ENCODE measurements at places on chromosomes 12 and 14. TPM values are rescaled to one million over a fixed set of nuclear protein-coding genes. Genes with fewer than 3 reads are reported as not detected.

Gene RIMBP2
- polyA plus RNA-seq: 26.5 TPM

Gene C1QL4
- 1.6 TPM for polyA plus RNA-seq

Gene LRFN5
- 13.0 TPM for polyA plus RNA-seq

Gene KRT82
- not detected for polyA plus RNA-seq

Gene C12orf60
- 4.4 TPM for polyA plus RNA-seq

Gene DIO2
- polyA plus RNA-seq: 1.5 TPM

Gene MUCL1
- not detected for polyA plus RNA-seq

Gene GLS2
- polyA plus RNA-seq: 1.2 TPM

Gene VRTN
- polyA plus RNA-seq: not detected

Gene INHBE
- 0.66 TPM for polyA plus RNA-seq

Gene MIP
- polyA plus RNA-seq: 0.38 TPM

Gene CLMN
- 22.0 TPM for polyA plus RNA-seq

Gene LGR5
- polyA plus RNA-seq: 16.6 TPM

Gene SMIM41
- 0.34 TPM for polyA plus RNA-seq

Gene ANG
- polyA plus RNA-seq: 6.7 TPM

Gene ZNF219
- polyA plus RNA-seq: 39.4 TPM

Gene CLEC6A
- 0.11 TPM for polyA plus RNA-seq

Gene DBX2
- not detected for polyA plus RNA-seq

Gene TMCC3
- 41.5 TPM for polyA plus RNA-seq

Gene GPR68
- polyA plus RNA-seq: 1.9 TPM

Gene NFATC4
- polyA plus RNA-seq: 74.1 TPM

GRCh38 chr14:96086032-96086431 lies 46.9 kb downstream of the C14orf132 start:
- no peak for DNase-seq

DNA sequence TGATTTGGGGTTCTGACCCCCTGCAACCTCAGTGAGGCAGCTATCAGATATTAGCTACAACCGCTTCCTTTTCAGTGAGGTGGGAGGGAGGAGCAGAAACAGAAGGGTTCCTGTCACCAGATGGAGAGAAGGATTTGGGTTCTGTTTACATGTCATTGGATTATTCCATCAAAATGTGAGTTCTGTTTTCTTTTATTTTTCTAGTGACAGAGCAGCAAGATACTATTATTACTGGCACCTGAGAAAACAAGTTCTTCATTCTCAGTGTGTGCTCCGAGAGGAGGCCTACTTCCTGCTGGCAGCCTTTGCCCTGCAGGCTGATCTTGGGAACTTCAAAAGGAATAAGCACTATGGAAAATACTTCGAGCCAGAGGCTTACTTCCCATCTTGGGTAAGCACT lies 52.8 kb downstream of the FRMD6 start:
- no peak for DNase-seq

DNA sequence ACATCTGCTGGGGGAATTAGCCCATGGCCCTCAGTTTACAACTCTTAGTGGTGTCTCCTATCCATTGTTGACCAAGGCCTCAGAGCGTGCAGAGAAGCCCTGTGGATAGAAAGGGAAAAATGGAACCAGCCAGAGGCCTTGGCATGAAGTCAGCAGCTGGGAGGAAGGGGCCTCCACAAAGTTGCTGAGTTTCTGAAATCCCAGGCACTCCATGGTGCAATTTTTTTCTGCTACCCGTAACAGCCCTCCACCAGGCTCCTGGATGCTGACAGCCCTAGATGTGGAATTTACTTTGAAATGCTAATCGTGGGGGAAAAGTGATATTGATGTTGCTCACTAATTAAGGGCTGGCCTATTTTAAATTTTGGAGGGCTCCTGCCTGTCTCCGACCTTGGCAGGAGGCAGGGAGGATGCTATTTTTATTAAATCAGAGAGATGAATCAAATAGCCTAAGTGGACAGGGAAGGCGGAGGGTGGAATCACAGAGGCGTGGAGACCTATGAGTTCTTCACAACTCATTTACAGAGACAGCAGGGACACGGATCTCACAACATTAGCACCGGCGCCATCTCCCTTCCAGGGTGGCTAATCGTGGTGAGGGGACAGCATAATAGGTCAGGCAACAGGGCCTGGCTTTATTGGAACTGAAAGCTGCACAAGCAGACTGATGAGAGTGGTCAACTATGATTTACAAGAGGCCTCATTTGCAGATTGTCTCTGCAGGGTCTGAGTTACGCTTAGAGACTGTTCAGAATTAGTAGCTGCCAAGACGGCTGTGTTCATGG lies 99.8 kb upstream of the WSCD2 start:
- DNase-seq: peak; percentile 15

DNA sequence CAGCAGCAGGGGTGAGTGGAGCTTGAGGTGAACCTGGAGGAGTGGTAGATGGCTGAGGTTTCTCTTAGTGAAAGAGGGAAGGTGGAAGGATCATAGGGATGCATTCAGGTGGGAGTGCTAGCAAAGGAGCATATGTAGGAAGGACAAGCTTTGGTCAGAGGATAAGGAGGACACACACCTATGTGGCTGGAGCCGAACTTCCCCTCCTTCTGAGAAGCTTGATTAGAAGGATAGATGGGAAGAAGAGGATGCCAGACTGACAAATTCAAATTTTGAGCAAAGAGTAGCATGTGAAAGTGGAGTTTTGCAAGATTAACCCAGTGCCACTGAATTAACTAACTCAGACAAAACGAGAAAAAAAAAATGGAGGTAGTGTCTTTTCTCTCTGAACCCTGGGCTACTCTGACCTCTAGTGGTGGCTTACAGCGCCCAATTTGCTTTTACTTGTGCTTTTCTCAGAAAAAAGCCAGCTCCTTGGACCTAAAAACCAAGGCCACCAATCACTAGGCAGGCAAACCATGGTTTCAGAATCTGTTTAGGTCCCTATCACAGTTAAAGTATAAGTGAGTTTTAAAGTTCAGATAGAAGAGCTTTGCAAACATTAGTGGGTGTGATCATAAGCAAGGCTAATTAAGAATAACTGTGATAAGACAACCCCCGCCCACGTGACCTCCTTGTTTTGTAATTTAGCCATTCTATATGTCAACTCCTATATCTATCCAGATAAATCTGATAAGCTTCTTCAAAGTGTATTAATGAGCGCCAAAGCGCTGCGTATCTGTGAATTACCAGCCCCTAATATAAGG lies 15.5 kb downstream of the EMP1 start:
- DNase-seq: peak; percentile 74

DNA sequence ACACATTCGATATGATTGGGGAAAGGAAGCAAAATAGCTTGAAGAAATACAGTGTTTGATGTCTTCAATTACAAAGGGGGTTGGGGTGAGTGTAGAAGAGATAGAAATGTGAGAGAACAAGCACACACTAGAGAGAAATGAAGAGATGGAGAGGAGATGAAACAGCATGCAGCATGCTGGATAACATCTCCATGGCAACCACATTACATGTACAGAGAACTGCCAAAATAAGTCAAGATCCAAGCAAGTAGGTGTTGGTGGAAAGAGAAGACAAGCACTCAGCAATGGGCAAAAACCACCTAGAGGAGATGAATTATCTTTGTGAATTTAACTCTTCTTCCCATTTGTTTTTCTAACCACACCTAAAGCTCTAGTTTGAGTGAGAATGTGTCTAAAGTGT lies 289.8 kb downstream of the GRIN2B start:
- DNase-seq: no peak

DNA sequence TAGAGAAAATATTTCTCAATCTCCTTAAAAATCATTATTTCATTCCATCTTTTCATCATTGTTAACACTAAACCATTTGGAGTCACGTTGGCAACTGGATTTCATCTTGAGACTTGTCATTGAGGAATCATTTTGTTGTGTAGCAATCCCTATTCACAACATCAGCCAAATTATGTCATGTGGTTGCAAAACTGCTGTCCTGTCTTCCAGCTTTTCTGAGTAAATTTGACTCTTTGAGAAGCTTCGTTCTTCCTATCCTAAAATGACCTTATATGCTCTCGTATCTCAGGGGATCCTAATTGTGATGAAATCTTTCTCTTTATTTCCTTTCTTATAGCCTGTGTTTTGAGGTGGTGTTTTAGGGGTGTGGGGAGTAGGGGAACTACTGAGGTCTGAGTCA lies 30.6 kb upstream of the KICS2 start:
- DNase-seq: no peak

- DNase-seq: peak; percentile 100
Measured at GRCh38 chr12:103930034-103930786, at the start of gene HSP90B1. TSS of gene HSP90B1 (plus strand) at chr12:103930410. CDS start at chr12:103930516, 106 bp downstream.

DNA sequence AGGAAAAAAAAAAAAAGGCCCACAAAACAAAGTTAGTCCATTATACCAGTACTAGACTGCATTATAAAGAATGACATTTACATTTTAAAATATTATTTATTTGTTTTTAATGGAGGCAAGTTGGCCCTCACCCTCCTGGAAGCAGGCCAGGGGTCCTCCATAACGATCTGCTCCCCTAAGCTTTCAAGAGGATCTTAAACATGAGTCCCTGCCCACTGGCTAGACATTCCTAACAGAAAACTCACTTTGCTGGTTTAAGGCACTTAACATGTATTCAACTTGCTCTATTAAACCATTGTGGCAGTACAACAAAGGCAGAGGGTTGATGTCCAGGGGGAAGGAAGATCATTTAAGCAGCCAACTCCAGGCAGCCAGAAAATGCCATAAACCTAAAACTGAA lies 111.4 kb downstream of the STXBP6 start:
- no peak for DNase-seq

DNA sequence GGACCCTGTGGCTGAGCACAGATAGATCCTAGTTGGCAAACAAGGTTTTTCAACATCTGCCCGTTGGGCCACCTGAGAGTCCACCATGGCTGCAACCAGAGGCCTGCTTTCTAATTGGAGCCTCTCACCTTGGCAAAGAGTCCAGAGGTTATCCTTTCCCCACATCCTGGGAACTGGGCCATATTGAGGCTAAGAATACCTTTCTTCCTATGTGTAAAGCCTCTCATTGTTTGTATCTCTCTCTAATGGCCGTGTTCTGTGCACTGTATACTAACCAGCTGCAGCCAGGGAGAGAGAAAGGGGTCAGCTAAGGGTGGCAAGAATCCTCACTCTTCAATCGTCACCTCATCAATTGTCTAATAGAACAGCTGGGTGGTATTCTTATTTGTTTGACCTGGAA lies 79.1 kb upstream of the ST8SIA1 start:
- DNase-seq: no peak

- peak; percentile 33 for DNase-seq
Measured at GRCh38 chr12:105026411-105026810, 40.3 kb downstream of the NOPCHAP1 start.

DNA sequence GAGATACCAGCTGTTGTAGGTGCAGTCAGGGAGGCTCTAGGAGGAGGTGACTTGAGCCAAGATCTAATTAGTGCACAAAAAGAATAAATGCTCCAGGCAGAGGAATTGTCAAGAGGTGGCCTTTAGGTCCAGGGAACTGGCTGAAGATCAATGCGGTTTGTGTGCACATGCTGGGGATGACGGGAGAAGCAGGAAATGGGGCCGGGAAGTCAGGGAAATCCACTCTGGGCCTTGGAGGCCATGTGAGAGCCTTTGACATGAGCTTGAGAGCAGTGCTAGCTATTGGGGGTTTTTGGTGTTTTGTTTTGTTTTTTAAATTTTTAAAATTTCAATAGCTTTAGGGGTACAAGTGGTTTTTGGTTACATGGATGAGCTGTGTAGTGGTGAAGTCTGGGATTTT lies 67.4 kb downstream of the MVK start:
- no peak for DNase-seq

DNA sequence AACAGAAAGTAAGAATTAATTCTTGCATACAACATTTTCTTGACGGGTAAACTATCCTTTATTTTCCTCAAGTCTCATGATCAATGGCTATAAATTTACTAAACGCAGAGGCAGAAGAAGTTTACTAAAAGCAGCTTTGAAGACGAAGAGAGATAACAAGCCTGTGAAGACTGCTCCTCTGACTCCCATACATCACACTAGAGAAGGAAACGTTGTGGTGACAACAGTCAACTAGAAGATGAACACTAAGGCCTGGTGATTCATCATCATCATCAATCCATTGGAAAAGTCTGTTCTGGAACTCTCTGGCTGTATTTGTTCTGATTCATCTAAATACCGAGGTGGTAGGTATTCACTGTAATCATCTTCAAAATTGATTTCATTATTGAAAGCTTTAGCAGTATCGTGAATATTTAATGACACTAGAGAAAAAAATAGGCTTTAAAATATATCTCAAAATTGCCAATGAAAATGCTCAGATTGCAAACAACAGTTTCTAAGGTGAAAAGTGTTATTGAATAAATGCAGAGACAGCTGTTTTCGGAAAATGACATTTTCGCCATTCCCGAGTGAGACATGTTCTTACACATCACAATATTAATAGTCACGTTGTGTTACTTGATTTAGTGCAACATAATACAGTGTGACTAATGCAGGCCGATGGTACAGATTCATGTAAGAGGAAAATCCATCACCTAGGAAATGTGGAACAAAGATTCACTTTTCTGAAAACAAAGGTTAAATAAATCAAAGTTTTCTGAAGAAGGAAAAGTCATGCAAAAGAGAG lies 260.5 kb downstream of the C12orf50 start:
- no peak for DNase-seq

DNA sequence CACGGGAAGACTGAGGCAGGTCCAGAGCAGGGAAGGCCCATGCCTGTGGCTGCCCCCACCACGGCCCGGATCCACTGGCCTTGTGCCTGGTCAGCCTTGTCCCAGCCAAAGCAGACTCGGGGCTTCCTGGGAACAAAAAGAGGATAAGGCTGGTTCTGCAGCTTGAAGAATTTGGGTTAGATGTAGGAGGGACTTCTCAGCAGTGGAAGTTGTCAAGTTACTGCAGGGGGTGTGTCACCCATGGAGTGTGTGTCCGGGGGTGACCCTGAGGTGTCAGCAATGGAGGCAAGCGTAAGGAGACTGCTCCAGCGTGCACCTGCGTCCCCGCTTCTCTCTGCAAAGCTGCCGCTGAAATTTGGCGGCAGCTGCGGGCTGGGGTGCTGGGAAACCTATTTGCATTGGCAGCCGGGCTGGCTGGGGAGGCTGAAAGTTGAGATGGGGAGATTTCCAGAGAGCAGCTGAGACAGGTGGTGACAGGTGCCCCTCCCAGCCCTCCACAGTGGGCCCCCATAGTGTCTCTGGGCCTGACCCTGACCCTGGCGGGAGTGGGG lies 12.5 kb upstream of the TNFAIP2 start:
- no peak for DNase-seq

GRCh38 chr14:99242238-99242637 lies 29.8 kb downstream of the BCL11B start:
- no peak for DNase-seq

GRCh38 chr14:103763730-103764488 lies 48.3 kb downstream of the ZFYVE21 start:
- DNase-seq: no peak

GRCh38 chr12:71942259-71942658 lies 3.6 kb downstream of the TPH2 start:
- DNase-seq: no peak

- no peak for DNase-seq
Measured at GRCh38 chr12:86134561-86134960, 121.6 kb downstream of the MGAT4C start.

GRCh38 chr14:90358359-90358758 lies 26.6 kb upstream of the NRDE2 start:
- DNase-seq: no peak

GRCh38 chr12:68638721-68639395 lies 28.2 kb downstream of the RAP1B start:
- DNase-seq: no peak

GRCh38 chr12:110640275-110641025 lies 26.5 kb downstream of the TCTN1 start:
- DNase-seq: no peak

- no peak for DNase-seq
Measured at GRCh38 chr12:24582954-24583601, 365.8 kb downstream of the BCAT1 start.
